Right cardiac atrium (tissue), 5 donors: ENCODE measurements at places on chromosomes 2 and 18.

- no peak for DNase-seq
Measured at GRCh38 chr2:23624378-23624777, 239.4 kb downstream of the KLHL29 start.

DNA sequence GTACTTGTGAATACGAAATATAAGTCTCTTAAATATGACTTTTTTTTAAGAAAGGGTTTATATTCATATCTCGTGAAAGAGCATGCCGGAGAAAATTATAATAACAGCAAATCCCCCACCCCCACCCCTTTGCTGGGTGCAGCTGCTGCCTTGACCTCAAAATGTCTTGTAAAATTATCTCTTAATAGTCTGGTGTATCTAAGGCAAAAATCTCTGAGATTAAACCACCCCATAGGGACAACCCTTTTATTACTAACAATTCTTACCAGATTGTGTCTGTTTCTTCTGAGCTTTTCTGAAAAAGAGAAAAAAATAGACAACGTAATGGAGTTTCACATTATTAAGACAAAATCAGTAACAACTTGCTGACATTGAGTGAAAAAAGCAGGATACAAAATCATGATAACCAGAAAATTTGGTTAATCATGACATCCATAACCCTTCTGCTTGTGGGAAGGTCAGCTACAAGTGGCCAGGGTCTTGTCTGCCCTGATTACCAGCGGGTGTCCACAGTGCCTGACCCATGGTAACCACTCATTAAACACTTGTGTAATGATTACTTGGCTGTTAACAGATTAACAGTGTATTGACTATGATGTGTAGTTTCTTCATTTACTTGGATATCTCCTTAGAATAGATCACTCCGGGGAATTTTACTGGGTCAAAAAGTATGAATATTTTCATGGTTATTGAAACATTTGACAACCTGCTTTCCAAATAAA, 1.5 kb downstream of the STRADB start:
- DNase-seq = no peak

DNA sequence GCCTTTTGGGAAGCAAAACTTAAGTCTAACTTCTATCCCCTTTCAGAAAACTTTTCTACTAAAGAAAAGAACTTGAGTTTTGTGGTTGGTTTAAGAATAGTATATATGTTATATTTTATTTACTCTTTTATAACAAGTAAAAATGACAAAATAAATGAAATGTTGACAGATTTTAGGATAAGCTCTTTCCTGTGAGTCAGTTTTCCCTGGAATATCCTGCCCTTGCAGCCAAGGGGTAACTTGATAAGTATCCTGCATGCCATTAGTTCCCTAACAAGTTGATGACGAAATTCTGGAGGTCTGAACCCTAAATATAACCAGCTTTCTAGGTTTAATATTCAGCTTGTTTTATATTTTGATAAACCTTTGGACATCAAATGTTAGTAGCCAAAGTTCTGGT, 7.3 kb upstream of the HTR2B start:
- DNase-seq = no peak

- no peak for DNase-seq
Measured at GRCh38 chr2:112026509-112026908, 28.6 kb upstream of the TMEM87B start.

DNA sequence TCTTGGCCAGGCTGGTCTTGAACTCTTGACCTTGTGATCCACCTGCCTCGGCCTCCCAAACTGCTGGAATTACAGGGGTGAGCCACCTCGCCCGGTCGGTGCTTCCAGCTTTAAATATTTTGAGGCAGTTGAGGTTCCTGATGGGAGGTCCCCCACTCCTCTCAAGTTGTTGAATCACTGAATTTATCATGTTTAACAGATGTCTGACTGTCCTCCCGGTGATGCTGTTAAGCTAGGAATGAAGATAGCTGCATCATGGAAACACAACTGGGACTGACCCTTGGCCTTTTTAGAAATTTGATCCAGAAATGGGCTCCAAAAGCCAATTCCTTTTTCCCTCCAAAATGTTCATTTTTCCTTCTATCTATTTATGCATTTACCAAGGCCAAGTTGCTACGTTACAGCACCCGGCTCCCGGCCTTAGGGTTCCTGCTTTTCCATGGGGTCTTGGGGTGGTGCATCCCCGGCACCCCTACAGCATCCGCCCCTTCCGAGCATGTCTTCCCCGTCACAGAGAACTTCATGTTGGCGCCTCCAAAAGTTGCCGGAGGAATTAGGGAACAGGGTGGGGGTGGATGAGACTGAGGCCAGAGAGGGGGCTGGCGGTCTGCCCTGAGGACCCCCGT, 43.9 kb downstream of the PAX8 start:
- DNase-seq = no peak

GRCh38 chr2:236662231-236663185, 92.9 kb downstream of the ACKR3 start:
- DNase-seq = peak; percentile 35

- no peak for DNase-seq
Measured at GRCh38 chr2:204888222-204888621, 342.9 kb downstream of the PARD3B start.

DNA sequence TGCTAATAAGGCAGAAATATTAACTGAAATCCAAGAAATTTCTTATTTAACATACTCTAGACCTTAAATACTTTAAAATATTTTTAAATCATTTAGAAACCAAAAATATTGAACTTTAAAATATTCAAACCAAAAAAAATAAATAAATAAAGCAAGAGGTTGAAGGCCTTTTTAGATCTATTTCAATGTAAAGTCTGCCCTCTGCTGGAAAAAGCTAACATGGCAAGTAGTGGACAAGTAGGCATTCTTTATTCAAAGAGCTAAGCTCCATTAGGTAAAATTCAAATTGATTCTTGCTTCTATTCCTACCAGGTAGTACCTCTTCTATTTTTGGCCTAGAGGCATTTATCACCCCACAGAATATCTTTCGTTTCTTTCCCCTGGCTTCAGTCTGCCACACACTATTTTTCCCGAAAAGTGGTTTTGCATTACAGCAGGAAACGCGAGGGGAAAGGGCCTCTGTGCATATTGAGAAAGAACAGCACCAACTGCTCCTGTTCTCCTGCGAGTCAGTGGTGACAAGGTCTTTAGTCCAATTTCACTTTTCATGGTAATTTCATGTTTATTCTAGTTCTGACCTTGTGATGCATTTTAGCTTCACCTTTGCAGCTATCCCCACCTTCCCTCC, 20.4 kb downstream of the IFIH1 start:
- no peak for DNase-seq
